ENCODE measurements at places on chromosomes 13 and 19.

DNA sequence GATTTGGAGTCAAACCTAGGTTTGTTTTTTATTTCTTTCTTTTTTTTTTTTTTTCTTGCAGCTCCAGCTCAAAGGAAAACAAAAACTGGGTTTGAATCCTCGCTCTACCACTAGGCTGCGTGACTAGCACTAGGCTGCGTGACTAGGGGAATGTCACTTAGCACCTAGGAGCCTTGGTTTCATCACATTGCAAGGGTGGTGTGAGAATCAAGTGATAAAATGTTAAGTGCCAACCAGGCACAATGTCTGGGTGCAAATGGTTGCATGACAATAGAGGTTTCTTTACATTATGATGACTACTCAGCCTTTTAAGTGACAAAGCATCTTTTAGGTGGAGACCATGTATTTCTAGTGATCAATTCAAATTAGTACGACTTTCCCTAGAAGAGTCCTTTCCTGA is 27.9 kb downstream of the RCBTB2 start:
- no peak for DNase-seq

GRCh38 chr19:5466072-5466471 is 10.9 kb downstream of the ZNRF4 start:
- no peak for DNase-seq

- no peak for DNase-seq
Measured at GRCh38 chr19:2243274-2244124, 5.6 kb upstream of the AMH start.

- DNase-seq = no peak
Measured at GRCh38 chr13:85557691-85558467, 241.3 kb downstream of the SLITRK6 start.

- no peak for DNase-seq
Measured at GRCh38 chr13:47639738-47640447, 361.2 kb downstream of the SUCLA2 start.

DNA sequence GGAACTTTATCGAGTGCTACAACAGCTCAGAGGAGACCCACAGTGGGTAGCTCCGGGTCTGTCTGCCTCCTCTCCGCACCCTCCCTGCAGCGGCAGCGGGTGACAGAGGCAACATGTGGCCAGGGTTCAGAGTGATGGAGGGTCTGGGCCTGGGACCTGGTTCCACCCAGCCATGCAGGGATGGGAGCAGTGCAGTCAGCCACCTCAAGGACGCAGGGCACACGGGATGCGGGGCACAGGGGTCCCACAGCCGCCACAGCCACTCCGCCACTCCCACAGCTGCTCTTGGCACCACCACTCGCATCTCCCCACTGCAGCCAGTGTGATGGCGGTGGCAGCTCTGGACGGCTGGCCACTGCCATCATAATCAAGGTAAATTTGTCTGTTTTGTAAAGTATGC is 892.9 kb downstream of the OLFM4 start:
- no peak for DNase-seq

DNA sequence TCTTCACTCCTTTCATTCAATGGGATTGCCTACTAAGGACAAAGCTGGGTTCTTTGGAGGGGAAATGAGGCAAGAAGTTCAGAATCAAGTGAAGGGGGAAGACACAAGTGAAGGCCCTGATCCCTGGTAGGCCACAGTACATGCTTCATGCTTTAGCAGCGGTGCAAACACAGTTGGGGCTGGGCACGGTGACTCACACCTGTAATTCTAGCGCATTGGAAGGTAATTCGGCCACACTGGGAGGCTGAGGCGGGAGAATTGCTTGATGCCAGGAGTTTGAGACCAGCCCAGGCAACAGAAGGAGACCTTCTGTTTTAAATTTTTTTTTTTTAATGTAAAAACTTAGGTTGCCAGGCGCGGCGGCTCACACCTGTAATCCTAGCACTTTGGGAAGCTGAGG is 23.4 kb upstream of the GATAD2A start:
- no peak for DNase-seq

- no peak for DNase-seq
Measured at GRCh38 chr13:45940061-45940460, 88.5 kb upstream of the SIAH3 start.

- no peak for DNase-seq
Measured at GRCh38 chr13:47454986-47455385, 546.1 kb downstream of the SUCLA2 start.
